ENCODE measurements at places on chromosomes 11 and 22.

- DNase-seq = no peak
Observed at GRCh38 chr11:92384358-92384757, 159.7 kb downstream of the FAT3 start.

DNA sequence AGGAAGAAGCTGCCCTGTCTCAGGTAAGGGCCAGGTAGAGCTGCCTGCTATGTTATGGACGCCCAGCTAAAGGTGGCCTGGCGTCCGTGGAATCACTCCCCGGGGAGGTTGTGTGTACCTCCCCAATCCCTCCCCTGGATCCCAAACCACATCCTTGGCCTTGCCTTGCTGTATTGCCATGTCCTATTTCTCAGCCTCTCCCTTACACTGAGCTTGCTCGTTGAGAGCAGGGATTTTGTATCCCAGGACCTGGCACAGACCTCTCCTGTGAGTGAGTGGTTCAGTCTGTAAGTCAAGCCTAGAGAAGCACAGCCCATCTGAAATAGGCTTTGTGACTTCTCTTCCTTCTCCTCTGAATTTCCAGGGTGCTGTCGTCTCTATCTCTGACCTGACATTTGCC is 53.9 kb downstream of the TRAF6 start:
- DNase-seq = no peak

- DNase-seq = no peak
Observed at GRCh38 chr11:120714438-120714837, 202.9 kb downstream of the GRIK4 start.

DNA sequence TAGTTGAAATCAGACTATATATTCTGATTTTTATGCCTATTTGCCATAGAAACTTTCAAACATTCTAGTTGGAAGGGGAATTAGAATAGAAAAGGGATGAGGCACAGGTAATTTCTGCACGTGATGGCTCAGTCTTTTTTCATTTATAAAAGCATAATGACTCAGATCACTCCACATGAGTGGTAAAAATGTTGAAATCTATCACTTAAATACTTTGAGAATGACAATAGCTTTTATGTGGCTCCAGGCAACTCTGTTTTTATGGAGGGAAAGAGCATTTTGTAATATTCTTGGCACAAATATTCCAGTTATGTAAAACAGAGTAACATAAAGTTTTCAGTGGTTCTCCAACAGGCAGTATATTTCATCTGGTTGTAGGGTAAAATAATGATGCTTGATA is 5.9 kb upstream of the MMP3 start:
- DNase-seq = no peak

- DNase-seq = no peak
Observed at GRCh38 chr11:1701091-1701807, 4.3 kb downstream of the KRTAP5-6 start.

DNA sequence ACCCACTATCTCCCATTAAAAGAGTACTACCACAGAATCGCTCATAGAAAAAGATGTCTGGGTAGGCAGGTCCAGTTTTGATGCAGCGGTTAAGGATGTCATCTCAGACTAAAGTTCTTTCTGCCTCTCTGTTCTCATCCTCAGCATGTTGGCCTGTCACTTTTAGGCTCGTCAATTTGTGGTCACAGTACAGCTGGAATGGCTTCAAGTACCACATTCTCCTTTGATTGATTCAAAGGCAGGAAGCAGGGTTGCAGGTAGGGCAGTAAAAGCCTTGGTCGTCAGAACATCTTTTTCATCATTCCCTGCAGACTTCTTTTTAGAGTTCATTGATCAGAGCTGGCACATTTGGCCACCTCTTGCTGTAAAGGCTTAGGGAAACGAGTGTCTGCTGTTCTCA is 28.7 kb downstream of the SDHD start:
- no peak for DNase-seq

DNA sequence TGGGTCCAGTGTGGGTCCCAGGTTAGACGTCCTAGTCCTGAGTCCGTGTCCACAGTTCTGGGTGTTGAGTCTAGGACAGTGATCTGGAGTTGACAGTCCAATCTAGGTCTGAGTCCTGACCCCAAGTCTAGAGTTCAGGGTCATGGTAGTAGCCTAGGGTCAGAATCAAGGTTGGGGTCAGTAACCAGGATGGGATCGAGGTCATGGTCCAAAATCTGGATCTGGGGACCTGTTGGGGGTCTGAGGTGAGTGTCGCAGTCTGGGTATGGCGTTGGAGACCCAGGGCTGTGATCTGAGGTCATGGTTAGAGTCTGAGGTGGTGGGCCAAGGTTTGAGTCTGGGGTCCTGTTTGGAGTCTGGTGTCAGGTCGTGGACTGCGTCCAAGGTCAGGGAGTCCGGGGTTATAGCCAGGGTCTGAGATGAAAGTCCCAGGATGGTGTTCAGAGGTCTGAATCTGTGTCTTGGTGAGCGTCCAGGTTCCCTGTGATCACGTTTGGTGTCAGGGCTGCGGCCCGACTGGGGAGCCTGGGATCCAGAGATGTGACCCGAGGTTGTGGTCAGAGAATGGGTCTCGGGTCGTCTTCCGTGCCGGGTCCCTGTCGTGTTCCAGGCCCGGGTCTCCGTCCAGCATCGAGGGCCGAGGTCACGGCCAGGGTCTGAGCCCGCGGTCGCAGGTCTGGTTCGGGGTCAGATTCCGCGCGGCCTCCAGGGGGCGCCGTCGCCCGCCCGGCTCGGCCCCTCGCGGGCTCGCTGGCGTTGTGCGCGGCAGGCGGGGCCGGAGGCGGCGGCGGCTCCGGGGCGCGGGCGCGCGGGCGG is 432 bp upstream of the GRK2 start:
- DNase-seq = no peak

DNA sequence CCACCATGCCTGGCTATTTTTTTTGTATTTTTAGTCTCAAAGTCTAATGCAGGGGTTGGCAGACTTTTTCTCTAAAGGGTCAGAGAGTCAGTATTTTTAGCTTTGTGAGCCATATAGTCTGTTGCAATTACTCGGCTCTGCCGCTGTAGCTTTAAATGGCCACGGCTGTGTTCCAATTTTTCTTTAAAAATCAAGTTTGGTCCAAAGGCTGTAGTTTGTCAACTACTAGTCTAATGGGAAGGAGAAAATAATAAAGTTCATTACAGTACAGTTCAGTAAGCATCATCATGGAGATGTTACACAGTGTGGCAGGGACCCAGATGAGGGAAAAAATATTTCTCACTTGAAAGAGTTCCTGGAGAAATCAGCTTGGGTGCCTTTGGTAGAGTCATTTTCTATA is 107.6 kb downstream of the CSNK2A3 start:
- no peak for DNase-seq

DNA sequence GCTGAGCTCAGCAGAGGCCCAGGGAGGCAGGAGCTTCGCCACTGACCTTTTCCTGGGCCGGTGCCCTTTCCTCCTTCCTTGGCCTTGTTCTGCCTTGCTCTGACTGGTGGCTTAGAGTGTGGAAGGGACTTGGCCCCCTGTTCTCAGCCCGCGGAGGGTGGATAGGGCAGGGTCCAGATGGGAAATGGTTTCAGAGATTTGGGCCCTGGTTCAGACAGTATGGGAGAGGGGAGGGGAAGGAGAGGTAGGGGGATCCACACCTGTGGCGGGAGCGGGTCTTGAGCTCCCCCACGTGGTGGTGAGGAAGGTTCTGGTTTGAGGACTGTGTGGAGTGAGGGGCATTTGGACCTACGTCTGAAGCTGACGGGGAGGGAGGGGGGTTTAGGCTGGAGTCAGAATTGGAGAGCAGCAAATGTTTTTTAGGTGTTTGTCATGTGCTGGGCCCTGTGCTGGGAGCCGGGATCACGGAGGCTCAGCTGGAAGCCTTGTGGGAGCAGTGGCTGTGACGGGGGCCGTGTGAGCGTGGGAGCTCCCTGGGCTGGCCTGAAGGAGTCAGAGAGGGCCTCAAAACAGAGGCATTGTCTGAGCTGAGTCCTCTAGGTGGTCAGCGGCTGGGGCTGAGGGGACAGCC is 27.2 kb downstream of the SHANK3 start:
- no peak for DNase-seq

Measured in cerebellar nuclear complex (tissue), 1 donor.